ENCODE measurements at places on chromosomes 5 and 9. TPM values are rescaled to one million over a fixed set of nuclear protein-coding genes. Genes with fewer than 3 reads are reported as not detected.

GRCh38 chr9:33799928-33800704 lies 4.8 kb downstream of the PRSS3 start:
- no peak for DNase-seq

- DNase-seq, result no peak
Measured at GRCh38 chr9:19379283-19379682, 753 bp downstream of the RPS6 start.

The LHX3 gene
- not detected for total RNA-seq

DNA sequence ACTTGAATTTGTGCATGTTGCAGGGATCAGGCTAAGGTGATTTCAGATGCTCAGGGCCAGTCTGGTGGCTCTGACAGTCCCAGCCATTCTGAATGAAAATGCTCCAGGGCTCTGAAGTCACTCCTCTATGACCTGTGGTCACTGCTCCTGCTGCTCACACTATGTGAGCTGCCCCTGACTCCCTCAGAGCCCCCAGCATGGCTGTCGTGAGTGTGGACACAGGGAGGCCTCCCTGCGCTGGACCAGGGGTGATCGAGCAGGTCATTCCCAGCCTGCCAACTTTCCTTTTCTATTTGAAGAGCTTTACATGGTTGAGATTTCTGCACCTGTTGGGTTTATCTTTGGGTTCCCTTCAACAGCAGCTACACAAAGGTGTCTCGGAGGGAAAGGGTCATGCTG lies 74.5 kb downstream of the WNK2 start:
- no peak for DNase-seq

- DNase-seq, result no peak
Measured at GRCh38 chr9:92270511-92270910, 23.0 kb downstream of the IARS1 start.

DNA sequence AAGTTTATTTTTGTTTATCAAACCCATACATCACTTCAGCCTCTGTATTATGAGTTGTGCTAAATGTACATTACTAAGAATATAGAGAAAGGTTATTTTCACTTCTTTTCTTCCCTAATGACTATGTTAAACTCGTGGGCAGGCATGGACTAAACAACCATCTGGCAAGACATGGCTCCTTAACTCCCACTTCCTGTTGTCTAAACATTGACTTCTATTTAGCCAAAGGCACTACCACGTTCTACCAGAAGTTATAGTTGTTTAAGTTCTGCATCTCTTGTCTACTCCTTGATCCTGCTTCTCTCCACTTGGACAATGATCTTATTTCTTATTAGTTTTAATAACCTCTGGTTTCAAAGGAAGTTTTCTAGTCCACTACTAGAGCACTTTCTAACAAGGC lies 136.1 kb downstream of the MACIR start:
- DNase-seq, result no peak

GRCh38 chr9:137397675-137398423 lies 25.1 kb downstream of the EXD3 start:
- no peak for DNase-seq

Data from Daoy (cell line).